ENCODE measurements at places on chromosomes 3 and 15.

GRCh38 chr15:95142531-95142930 lies 911.2 kb downstream of the MCTP2 start:
- DNase-seq, result no peak

DNA sequence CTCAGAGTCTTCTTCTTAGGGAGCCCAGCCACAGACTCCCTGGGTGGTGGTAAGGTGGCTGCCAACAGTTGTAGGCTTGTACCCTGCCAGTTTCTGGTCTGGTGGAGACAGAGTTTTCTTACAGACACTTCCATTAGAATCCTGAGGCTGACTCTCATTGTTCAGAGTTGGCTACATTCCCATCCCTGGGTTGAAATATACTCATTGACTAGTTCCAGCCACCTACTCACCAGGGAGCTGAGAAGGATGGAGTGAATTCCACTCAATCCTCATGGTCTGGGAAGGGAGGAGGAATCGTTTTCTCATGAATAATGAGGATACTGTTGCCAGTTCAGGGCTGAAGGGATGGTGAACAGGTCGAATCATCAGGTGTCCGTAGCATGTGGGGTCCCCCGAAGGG lies 226.5 kb upstream of the PROK2 start:
- no peak for DNase-seq

DNA sequence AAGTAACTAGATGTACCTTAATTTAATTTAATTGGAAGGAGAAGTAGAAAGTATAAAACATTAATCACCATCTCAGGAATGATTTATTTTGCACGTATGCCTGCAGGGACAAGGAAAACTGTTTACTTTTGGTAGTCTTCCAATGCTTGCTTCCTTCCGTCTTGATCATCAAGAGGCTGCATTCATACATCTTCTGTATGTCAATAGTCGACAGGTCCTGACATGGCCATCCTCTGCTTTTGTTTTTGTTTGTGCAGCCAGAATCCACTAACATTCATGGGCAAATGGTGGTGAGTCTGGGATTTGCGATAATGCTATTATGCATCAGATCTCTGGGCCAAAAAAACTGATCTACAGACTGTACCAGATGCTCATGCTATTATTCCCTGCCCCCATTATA lies 56.6 kb upstream of the ZPLD1 start:
- DNase-seq, result no peak

GRCh38 chr15:42387603-42388002 lies 28.3 kb downstream of the CAPN3 start:
- no peak for DNase-seq

DNA sequence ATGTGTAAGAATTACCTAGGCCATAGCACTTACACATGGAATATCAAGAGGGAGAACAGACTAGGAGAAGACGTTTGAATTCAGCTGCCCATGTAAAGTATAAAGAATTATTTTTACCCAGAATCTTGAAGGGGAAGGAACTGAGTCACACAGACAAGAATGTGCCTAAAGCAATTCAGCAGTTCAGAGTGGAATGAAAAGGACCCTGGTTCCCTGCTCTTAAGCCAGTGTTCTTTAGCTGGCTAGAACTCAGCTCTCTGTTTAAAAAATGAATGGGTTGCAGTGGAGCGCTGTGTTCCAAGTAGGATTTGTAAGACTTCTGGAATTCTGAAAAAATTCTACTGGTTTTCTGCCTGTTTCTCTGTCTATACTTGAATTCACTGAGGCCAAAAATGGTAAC lies 440.2 kb downstream of the LPP start:
- no peak for DNase-seq

GRCh38 chr3:58038675-58039292 lies 30.6 kb downstream of the FLNB start:
- DNase-seq, result no peak

DNA sequence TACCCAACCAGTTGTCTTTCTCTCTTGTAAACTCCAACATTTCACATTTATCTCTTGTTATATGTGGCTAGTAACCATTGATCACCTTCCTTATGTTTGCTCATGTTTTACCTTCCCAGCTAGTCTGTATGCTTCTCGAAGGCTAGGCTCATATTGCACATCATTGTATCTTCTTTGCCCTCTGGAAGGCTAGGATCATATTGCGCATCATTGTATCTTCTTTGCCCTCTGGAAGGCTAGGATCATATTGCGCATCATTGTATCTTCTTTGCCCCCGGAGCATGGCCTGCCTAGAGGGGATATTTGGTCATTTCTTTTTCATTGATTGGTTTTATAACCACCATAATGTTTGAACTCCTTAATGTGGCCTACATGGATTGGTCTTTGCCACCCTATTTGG lies 39.4 kb upstream of the ATP13A3 start:
- DNase-seq, result no peak

DNA sequence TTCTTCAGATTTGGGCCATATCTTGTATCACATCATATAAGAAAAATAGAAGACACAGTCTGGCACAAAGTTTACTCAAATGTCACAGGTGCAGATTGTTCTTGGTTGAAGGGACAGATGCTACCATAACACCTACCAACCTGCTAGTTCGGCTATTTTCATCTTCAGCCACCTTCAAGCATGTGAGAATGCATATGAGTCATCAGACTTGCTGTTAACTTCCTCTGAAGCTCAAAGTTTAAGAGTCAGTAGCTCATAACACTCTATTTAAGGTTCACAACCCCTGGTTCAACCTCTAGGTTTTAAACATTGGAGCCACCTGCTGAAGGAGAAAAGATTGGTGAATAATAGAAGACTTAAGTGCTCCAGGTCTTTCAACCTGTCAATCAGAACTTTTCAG lies 522.8 kb downstream of the NLGN1 start:
- DNase-seq, result no peak

- DNase-seq, result no peak
Observed at GRCh38 chr15:76642671-76643070, 262.5 kb downstream of the SCAPER start.

- DNase-seq, result no peak
Observed at GRCh38 chr3:125382298-125382697, 7.2 kb upstream of the ZNF148 start.

Data from cortex of kidney (tissue), 1 donor.